NCI-H187 (cell line): ENCODE measurements at places on chromosomes 2 and 18.

- DNase-seq = no peak
Observed at GRCh38 chr2:15160201-15160991, 400.7 kb downstream of the NBAS start.

DNA sequence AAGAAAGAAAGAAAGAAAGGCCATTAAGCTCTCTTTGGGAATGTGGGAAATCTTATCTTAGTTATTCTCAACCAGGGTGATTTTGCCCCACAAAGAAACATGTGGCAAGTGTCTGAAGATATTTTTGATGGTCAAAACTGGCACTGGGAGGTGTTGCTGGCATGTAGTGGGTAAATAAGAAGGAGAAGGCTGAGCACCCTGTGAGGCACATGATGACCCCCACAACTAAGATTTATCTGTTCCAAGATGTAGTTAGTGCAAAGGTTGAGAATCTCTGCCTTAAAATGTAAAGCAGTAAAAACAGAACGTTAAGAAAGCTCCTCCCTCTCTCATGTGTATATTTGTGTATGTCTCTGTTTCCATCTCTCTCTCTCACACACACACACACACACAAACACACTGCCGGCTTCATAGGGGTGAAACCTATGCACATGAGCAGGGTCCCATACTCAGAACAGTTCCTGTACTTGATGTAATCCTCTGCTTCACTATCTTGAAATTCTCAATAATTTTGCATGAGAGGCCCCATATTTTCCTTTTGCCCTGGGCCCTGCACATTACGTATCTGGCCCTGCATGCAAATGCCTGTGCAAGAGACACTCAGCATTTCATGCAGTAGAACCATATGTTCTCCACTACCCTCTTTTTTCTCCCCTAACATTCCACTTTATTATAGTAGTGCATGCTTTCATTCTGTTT lies 94.3 kb downstream of the MREG start:
- no peak for DNase-seq

GRCh38 chr2:13193900-13194299 lies 477.2 kb downstream of the TRIB2 start:
- no peak for DNase-seq

- no peak for DNase-seq
Observed at GRCh38 chr2:107242811-107243210, 356.8 kb upstream of the ST6GAL2 start.

DNA sequence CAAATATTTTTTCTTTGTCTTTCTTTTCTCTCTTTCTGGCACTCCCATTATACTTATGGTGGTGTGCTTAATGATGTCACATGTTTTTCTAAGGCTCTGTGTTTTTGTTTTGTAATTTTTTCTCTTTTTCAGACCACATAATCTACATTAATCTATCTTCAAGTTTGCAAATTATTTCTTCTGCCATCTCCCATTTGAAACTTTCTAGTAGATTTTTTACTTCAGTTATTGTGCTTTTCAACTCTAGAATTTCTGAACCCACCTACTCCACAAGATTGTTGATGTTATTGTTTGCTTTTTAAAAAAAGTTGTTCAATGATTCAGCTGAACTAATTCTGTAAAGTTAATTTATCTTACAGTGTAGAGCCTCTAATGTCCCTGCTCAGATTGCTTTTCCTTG lies 121.4 kb downstream of the SCN3A start:
- DNase-seq = no peak

DNA sequence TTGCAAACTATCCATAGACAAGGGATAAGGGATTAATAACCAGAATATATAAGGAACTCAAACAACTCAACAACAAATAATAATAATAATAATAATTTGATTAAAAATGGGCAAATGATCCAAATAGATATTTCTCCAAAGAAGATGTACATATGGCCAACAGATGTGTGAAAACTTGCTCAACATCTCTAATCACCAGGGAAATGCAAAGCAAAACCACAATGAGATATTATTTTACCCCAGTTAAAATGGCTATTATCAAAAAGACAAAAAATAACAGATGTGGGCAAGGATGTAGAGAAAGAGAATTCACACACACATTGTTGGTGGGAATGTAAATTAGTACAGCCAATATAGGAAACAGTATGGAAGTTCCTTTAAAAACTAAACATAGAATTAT lies 26.9 kb downstream of the DNAH7 start:
- DNase-seq = no peak

- DNase-seq = no peak
Observed at GRCh38 chr2:197969391-197969893, 165.0 kb downstream of the PLCL1 start.

DNA sequence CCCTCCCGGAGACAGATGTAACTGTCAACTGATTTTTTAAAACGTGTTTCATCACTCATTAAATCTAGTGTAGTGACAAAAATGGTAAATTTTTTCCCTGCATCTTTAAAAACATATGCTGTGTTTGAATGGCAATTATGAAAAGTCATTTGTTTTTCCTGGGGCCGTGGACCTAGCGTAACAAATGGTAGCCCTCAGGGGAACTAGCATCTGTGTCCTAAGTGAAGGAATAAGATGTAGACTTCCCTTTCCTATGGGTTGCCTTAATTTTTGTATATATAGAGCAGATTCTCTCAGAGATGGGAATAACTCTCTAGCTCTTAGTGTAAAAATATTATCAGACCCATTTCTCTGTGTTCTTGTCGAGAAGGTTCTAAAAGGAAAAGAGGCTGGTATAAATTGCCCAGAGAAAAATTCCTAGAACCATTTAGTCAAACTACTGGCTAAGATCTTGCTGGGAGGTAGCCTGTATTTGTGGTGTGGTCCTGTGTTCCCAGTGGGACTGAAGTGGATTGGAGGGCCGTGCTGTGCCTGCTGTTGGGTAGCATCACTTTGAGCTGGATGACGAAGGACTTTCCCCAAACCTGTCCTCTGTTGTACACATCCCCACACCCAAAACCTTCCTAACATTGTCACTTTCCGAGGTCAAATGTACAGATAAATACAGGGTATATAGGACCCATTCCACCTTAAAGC lies 85.8 kb downstream of the LIMS1 start:
- DNase-seq = no peak

- DNase-seq = no peak
Observed at GRCh38 chr2:37896319-37896718, 28.8 kb upstream of the RMDN2 start.

DNA sequence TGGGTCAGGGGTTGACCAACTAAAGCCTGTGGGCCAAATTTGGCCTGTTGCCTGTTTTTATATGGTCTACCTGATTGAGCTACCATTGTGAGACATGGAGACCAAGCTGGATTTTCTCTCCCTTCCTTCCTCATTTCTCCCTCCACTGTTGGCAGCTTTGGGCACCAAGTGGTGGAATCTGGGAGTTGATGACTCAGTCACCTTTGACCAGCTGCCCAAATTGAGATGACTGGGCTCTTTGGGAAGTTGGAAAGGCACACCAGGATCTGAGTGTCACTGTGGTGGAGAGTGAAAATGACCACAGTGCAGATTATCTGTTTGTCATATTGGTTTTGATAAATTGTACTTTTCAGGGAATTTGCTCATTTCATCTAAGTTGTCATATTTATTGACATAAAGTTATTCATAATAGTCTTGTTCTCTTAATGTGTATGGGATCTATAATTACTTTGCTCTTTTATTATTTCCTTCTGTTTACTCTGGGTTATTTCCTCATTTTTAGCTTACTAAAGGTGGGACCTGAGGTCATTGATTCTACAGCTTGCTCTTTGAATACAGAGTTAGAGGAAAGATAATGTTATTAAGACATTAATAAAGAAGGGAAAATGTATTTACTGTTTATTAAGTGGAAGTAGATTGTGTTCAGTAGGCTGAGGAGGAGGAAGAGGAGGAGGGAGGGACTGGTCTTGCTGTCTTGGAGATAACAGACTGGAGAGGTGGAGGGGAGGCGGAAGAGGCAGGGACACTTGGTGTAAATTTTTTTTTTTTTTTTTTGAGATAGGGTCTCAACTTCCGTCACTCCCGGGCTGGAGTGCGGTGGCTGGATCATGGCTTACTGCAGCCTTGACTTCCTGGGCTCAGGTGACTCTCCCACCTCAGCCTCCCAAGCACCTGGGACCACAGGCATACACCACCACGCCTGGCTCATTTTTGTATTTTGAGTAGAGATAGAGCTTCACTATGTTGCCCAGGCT lies 31.8 kb downstream of the AGFG1 start:
- no peak for DNase-seq

DNA sequence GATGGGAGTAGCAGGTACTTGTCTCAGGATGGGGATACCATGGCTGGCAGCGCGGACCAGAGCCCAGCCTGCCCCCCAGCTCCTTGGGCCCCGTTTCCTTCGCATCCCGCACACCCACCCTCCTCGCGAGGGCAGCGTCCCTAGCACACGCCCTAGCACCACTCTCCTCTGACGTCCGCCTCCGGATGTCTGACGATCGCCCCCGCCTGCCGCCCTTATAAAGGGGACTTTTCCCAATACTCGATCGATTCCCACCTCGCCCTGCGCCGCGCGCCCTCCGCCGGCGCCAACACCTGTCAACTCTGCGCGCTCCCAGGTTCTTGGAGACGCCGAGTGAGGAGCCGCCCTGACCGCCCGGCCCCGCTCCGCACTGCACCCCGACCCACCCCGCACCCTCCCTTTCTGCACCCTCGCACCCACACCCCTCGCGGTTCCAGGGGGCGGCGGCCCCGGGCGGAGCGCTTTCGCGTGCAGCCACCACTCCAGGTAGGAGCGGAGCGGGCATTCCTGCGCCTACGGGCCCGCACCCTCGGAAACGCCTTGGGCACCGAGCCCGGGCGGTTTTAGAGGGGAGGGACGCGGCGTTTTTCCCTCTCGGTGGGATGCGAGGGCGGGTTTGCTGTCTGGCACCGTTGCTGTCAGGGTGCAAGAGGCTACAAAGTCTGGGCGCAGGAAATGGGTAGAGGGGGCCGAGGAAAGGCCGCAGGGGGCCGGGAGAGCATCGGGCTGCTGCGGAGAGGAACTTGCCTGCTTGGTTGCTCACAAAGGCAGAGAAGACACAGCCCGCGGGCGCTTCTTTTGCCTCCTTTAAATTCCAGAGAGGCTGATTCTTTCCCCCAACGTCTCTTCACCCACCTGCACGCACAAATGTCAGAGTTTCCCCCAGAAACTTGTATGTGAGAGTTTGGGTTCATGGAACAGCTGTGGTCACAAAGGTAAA lies at the start of gene SLC5A7:
TSS of gene SLC5A7 (plus strand) at position 247 of the 940 bp plus-strand sequence. CDS start 1,632 bp downstream, outside the sequence.
- DNase-seq = no peak

GRCh38 chr2:185239491-185239890 lies 499.1 kb upstream of the FSIP2 start:
- DNase-seq = no peak
